ENCODE measurements at places on chromosomes 12 and 14.

DNA sequence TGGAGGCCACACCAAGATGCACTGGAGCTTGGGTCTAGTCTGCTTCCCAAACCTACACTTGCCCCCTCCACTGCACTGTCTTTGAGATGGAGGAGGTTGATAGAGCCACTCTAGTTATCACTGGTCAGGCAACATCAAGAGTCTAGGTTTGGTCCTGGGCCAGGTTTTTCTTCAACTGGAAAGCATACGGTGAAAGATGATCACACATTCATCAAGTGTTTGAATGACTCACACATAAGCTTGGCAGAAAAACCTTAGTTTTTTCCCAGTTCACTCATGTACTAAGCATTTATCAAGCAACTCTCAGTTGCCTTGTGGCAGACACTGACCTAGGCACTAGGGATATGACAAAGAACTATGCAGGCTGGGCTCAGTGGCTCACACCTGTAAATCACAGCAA lies 84.5 kb downstream of the PLEKHG3 start:
- DNase-seq = no peak

DNA sequence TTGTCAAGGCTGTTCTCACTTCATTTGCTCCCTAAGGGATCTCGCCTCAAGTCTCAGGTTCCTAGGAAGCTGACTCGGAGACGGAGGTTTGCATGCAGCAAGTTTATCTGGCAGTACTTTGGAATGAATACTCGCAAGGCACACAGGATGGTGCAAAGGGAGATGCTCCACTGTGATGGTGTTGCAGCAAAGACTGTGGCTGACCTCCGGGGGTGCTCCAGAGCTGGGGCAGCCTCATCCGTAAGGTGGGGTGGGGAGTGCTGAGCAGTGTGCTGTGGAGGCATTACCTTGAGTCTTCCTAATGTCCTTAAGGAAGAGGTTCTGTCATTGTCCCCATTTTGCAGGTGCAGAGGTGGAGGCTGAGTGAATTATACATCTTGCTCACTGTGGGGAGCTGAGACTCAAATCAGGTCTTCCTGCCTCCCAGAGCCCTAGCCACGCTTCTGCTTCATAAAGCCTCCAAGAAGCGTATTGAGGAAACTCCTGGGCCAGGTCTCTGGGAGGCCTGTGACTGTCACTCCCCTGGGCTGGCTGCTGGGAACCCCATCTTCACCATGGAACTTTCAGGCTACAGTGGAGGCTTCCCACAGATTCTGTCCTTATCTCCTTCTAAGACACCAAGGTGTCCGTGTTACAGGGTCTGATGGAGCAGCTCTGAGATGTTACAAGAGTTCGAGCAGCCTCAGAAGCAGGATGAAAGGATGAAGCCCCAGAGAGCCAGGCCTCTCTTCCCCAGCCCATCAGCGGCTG lies 39.5 kb downstream of the GALNT16 start:
- no peak for DNase-seq

GRCh38 chr12:89840162-89840922 lies 131.7 kb upstream of the ATP2B1 start:
- no peak for DNase-seq

GRCh38 chr14:44099743-44100488 lies 407.2 kb downstream of the FSCB start:
- no peak for DNase-seq

- DNase-seq = no peak
These were observed 43.6 kb upstream of the NID2 start for GRCh38 chr14:52112336-52113018.

DNA sequence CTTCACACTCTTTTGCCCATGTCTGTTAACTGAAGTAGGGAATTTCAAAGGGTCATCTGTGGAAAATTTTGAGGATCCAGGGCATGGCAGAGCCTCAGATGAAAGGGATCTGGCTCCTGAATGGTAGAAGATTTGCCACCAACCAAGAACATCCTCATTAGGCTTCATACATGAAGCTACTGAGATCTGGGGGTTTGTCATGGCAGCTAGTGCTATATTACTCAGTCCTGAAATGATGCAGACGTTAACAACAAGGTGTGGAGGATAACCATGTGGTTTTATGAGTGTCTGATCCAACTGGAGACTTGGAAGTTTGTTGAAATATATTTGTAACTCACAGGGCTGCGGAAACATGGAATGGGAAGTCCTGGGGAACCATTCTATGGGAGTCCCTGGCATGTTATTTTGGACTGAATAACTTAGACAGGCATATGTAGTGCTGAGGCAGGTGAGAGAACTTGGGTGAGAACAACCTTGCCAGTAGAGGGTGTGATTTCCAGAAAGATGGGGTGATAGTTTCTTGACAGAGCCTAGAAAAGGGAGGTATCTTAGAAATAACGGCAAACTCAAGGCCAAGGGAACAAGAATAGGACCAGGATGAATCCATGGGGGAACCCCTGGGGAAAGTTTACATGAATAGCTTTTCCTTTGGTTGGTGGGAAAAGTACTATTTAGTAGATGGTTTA lies 42.0 kb upstream of the C12orf75 start:
- DNase-seq = no peak

GRCh38 chr12:117090816-117091711 lies 8.2 kb downstream of the TESC start:
- DNase-seq = no peak

- peak; percentile 79 for DNase-seq
These were observed 6.2 kb downstream of the TTLL5 start for GRCh38 chr14:75667099-75667765.

DNA sequence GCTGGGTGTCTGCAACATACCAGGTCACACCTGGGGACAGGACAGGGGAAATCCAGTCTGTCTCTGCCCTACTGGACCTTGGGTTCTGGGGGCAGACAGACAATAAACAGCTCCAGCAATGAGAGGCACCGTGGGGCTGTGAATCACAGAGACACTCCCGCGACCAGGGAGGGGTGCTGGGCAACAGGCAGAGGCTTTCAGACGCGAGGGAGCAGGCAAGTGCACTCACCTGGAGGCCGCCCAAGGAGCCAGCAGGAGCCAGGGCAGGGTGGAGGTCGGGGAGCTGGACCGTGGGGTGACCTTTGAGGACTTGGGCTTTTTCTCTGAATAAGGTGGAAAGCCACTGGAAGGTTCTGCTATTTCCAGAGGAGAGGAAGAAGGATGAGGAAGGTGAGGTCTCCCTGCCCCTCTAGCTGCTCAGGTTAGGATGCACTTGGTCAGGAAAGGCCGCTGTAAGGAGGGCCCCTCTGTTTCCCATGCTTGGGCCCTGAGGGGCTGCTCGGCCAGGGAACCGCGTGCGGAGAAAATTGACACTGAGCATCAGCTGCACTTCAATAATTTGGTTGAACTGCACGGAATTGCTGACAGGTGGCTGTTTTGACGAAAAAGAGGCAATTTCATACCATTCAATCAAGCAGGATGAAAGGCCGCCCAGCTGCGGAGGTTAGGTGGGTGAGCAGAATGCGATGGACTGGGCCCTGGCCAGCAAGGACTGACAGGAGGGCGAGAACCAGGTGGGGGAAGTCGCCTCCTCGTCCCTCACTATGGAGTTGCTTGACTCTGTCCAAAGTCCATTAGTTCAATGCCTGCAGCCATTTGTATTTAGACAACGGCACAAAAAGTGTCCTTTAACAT lies 42.2 kb downstream of the JAG2 start:
- DNase-seq = no peak

DNA sequence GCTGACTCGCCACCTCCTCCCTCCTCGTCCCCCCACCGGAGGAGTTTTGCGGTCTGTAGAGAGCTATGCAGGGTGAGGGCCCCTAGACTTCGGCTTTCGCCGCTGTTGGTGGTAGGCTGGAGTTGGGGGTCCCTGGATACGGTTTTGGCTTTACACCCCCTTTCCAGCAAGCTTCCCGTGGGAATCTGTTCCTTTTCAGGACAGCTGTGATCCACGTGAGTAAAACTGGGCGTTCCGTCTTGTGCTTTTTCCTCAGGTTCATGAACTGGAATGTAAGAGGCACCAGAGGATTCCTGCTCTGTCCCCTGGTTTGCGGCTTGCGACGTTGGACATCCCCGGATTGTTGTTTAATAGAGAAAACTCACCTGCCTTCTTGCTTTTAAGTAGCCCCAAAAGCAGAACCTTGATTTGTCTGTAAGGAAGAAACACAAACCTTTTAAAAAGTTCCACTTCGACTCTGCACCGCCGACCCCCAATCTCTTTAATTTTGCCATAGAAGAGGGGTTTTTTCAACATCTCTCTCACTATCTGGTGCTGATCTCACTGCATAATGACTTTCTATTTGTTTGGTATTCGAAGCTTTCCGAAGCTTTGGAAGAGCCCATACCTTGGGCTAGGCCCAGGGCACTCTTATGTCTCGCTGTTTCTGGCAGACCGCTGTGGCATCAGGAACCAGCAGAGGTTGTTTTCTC lies 490 bp downstream of the PRORP start:
- DNase-seq = no peak

DNA sequence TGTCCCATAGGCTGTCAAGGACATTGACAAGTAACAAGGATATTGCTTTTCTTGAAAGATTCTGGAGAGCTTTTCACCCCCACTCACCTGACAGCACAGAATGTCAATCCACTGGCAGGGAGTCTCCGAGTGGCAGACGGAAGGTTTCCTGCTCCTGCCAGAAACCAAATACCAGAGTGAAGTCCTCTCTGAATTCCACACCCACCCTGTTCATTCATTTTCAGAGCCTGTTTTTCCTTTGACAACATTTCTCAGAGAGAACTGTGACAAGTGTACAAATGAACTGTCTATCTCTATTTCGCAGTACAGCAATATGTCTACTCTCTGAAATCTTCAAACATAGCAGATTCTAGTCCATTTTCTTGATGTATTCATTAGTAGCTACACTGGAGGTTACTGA lies 26.2 kb upstream of the BICD1 start:
- DNase-seq = no peak

DNA sequence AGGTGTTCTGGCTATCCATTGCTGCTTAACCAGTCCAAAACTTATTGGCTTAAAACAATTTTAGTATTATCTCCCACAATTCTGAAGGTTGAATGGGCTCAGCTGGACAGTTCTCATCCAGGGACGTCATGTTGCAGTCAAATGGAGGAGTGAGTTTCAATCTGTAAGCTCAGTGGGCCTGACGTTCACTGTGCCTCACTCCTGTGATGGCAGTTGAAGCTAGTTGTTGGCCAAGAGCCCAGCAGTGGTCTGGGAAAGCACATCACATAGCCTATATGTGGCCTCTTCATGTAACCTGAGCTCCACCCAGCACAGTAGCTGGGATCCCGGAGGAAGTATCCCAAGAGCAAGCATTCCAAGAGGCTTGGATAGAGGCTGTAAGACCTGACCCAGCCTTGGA lies 40.6 kb upstream of the CDKN3 start:
- no peak for DNase-seq

- DNase-seq = peak; percentile 2
These were observed 8.1 kb upstream of the PCED1B start for GRCh38 chr12:47071241-47071852.

- DNase-seq = no peak
These were observed 34.2 kb upstream of the PRMT8 start for GRCh38 chr12:3456809-3457208.

DNA sequence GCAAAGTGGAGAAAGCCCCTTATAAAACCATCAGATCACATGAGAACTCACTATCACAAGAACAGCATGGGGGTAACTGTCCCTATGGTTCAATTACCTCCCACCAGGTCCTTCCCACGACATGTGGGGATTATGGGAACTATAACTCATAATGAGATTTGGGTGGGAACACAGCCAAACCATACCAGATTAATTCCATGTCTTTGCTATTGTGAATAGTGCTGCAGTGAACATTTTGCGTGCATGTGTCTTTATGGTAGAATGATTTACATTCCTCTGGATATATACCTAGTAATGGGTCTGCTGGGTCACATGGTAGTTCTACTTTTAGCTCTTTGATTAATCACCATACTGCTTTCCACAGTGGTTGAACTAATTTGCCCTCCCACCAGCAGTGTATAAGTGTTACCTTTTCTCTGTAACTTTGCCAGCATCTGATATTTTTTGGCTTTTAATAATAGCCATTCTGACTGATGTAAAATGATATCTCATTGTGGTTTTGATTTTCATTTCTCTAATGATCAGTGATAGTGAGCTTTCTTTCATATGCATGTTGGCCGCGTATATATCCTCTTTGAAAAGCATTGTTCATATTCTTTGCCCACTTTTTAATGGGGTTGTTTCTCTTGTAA lies 29.7 kb upstream of the SAV1 start:
- no peak for DNase-seq

GRCh38 chr14:104770851-104771272 lies 17.9 kb downstream of the SIVA1 start:
- DNase-seq = no peak

GRCh38 chr12:5335069-5335468 lies 96.8 kb upstream of the NTF3 start:
- DNase-seq = no peak

- DNase-seq = no peak
These were observed 941 bp upstream of the PPP1CC start for GRCh38 chr12:110743571-110744093.

DNA sequence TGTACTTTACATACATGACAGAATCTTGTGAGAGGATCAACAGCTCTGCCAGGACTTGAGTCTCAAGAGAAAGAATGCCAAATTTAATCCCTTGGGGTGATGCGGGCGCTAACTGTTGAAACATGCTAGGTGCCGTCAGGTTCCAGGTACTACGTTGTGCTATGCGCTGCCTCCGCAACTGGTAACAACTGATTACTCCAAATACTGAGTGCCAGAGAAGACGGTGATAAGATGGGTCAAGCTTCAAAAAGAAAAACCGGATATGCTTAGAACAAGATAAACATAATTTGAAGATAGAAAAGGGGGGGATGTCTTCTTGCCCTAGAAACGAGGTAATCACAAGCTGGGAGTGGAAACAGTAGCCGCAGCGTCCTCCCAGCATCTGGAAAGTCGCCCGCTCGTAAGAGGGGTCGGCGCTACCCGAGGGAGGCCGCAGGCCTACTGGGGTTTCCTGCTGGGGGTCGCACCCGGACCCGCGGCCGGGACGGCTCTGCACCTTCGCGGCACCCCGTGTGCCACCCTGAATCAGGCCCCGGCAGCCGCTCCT lies 678 bp downstream of the ZBTB25 start:
- peak; percentile 36 for DNase-seq

DNA sequence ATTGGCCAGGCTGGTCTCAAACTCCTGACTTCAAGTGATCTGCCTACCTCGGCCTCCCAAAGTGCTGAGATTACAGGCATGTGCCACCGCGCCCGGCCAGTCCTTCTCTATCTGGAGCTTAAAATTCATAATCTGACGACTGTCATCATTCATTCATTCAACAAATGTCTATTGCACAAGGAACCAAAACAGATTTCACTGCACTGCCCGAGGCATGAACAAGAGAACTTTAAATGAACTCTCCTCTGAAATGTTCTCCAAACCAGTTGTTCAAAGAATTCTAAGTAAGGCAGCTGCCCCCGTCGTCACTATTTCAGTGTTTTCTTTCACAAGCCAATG lies 44.8 kb upstream of the METAP2 start:
- no peak for DNase-seq

GRCh38 chr14:92153581-92153980 lies 31.8 kb downstream of the CPSF2 start:
- no peak for DNase-seq

DNA sequence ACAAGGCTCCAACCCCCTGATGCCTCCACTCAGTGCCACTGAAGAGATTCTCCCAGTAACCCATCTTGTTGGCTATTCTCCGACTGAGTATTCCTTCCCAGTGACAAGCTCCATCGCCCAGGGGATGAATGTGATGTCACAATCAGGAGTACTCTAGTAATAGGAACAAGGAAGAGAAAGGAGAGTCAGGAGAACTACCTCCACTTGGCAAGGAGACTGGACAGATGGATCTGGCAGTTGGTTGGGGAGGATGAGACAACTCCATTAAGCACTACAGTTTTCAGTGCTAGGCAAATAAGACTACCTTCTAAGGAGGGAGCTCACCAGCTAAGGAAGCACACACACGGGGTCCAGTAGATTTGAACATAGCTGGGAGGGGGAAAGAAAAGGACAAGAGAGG lies 5.3 kb downstream of the RNF41 start:
- DNase-seq = no peak
